ENCODE measurements at places on chromosomes 1 and 21.

- DNase-seq = no peak
These were observed 42.9 kb downstream of the STYXL2 start for GRCh38 chr1:167136806-167137205.

DNA sequence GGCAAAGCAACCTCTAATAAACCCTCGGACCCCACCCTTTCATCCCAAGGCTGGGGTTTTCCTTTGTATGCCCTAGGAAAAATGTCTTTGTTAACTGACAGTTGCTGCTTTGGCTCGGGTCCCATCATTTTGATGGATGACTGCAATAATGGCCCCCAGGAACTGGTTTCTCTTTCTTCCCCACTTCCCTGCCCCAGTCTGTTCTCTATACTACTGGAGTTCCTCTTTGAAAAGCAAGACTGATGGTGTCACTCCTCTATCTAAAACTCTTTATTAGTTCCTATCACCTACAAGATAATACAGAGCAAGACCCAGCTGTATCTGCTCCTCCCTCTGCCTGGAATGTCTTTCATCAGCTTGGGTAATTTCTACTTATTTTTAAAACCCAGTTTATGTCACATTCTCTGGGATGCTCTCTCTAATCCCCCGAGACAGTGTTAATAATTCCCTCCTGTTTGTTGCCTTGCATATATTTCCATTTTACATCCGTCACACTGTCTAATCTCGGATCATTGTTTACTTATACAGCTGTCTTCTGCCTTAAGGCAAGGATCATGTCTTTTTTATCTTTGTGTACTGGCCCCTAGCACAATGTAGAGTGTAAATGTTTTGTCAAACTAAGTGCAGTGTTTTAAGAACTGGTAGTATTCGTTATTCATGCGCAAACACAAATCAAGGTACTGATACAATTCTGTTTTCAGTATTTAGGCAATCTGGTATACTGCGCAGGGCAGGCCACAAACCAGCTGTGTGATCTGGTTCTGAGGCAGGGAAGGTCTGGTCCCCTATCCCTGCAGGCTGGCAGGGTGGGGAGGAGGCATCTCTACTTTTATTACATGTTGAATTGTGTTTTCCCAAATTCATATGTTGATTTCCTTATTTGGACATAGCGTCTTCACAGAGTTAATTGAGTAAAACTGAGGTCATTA lies 16.1 kb downstream of the SLAMF1 start:
- no peak for DNase-seq

GRCh38 chr1:6347641-6348487 lies 45.7 kb downstream of the ACOT7 start:
- DNase-seq = no peak

DNA sequence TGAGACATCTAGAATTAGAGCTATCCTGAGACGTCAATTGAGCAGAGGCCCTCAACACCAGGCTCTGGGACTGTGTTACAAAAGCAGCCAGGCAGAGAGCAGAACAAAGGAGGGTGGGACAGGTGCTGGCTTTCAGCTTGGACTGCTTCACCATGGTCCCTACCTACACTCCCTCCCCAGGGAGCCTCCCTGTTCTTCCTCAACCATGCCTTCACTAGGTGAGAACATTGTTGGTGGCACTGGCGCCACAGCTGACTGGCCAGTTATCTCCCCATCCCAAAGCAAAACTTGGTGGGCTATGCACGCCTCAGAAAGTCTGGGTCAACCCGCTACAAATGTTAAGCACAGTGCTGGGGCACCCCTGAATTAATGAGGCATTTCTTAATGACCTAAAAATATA lies 87.8 kb downstream of the NMNAT2 start:
- DNase-seq = no peak

DNA sequence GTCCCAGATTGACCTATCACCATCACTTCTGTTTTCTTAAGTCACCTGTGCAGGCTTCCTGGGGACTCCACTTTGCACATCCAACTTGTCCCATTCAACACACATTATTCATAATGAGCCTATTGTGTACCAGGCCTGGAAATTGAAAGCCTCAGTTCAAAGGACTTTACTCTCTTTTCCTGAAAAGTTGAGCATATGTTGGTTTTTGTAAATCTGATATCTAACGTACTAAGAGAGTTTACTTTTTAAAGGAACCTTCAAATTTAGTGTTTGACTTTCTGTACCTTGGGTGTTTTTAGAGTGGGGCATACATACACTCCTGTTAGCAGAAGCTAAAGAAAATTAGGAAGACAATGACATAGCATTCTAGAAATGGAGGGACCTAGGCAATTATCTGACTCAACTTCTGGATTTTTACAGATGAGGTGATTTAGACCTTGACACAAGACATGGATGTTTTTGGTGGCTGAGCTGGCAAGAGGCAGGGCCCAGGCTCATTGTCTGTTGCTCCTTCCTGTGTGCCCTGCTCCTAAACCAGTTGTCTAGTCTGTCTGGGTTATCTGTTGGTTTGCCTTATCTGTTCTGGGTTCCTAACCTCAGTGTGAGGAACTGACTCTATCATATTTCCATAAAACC lies 336.5 kb downstream of the RPS6KC1 start:
- no peak for DNase-seq

DNA sequence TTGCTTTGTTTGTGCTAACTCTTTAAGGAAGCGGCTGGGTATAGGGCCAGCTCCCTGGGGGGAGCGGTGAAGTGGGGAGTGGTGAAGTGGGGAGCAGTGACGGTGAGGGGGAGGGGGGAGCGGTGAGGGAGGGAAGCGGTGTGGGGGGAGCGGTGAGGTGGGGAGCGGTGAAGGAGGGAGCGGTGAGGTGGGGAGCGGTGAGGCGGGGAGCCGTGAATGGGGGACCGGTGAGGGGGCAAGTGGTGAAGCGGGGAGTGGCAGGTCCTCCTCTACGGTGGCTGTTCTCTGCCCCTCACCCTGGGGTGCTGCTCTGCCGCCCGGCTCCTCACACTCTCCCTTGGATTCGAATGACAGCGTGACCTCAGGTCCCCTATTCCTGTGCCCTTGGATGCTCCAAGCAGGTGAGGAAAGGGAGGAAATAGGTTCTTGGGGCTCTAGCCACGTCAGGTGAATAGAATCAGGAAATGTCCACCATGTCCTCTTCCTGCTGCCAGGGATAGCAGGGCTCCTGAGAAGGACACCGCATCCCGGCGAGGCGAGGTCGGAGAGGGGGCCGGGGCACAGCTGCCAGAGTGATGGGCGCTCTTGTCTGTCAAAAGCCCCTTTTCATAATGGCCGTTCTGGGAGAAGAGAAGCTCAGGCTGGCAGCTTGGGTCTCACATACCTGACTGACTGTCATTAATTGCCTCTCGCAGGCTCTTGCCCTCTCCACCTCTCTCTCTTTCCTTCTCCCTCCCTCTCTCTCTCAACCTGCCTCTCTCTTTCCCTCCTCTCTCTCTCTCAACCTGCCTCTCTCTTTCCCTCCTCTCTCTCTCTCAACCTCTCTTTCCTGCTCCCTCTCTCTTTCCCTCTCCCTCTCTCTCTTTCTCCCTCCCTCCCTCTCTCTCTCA lies 134.2 kb downstream of the PGBD5 start:
- DNase-seq = no peak

Measured in NCI-H2029 treated with DMSO at 0.1 percent for 48 hours (cell line).